ENCODE measurements at places on chromosomes 3 and 15.

DNA sequence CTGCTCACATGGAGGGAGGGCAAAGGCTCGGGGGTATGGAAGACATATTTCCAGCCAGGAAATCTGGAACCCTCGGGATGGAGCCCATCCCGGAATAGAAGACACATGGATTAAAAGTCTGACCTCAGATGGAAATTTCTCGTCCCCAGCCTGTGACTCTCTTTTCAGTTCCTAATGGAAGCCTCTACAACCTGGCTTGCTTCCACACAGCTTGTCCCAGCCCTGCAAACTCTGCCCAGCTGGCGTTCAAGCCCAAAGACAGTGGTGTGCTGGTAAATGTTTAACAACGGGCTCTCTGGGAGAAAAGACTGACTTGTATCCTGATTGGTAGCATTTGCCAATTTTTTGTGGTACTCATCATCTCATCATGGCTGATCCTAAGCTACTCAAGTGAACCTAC, 35.6 kb upstream of the TLE3 start:
- no peak for DNase-seq

DNA sequence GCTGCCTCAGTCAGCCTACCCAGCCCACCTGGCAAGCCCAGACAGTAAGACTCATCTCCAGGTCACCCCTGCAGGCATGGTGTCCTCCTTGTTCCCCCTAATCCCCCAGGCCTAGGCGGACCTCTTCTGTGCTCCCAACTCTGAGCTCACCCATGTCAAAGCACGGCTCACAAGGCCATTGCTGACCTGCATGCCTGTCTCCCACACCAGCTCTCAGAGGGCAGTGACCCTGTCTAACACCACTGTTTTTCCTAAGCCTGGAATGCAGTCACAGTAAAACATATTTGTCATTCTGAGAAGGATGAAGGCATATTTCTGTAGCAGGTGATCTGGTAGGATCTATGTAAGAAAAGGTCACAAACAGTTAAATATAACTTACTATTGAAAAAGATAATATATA, 110.3 kb upstream of the HACD2 start:
- no peak for DNase-seq

- no peak for DNase-seq
These were observed 26.7 kb downstream of the NRROS start for GRCh38 chr3:196666001-196666867.

GRCh38 chr15:78536134-78536533, 4.1 kb upstream of the PSMA4 start:
- DNase-seq = no peak

DNA sequence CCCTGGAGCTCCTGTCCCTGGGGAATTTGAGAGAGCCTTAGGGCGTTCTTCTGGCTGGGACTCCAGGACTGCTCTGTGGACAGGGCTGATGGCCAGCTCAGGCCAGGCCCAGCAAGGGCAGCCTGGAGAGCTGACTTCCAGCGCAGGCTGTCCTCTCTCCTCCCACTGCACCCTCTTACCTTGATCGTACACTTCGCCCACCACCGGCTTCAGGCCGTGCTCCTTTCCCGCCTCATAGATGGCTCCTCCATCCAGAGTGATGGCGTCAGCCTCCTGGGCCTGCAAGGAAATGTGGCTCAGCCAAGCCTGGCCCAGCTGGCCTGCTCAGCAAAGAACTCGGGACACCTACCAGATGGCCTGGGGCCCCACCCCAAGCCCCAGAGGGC, 3.1 kb downstream of the MELTF start:
- no peak for DNase-seq

DNA sequence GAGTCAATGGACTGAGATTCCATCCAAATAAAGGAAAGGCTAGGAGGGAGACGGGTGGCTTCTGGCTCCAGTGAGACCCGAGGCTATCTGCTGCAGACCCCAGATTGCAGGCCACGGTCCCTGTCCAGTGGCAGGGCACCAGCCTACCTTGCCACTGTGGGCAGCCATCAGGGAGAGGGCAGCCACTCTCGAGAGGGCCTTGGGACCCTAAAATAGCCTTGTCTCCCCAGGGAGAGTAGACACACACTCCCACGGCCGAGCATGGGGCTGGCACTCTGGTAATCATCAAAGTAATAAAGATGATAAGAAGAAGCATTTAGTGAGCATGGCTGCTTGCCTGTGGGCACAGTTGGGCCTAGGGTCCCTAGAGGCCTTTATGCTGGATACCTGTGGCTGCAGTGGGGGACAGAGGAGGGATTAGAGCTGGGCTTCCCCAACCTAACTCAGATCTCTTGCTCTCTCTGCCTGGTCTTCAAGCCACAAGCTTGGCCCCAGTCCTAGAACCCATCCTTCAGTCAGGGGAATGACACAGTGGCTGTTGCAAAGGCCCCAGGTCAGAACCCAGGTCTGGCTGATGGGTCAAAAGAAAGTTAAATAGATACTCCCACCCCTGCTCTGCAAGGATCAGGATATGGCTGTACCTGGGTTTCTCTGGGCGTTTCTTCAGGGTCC, 9.2 kb upstream of the VIPR1 start:
- DNase-seq = no peak

DNA sequence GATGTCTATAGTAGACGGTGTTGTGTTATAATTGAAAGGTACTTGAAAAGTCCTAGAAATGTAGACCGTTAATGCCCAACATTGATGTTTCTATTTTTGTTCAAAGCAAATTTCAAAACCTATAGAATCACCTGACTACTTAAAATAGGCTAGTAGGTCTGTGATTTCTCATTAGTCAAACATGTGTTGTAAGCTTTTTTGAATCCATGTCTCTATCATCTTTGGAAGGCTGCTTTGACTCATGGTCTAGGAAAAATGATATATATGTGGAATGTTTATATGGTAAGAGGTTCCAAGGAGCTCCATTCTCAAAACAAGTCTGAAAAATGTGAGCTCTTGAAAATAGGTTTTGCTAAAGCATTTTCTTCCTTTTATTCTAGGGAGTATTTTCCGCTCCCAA, 375.3 kb downstream of the LPP start:
- DNase-seq = no peak

- no peak for DNase-seq
These were observed 360.2 kb upstream of the NR2F2 start for GRCh38 chr15:95970326-95970725.

Measured in T-helper 2 cell (primary cell).